ENCODE measurements at places on chromosomes 7 and 10. TPM values are rescaled to one million over a fixed set of nuclear protein-coding genes. Genes with fewer than 3 reads are reported as not detected.

DNA sequence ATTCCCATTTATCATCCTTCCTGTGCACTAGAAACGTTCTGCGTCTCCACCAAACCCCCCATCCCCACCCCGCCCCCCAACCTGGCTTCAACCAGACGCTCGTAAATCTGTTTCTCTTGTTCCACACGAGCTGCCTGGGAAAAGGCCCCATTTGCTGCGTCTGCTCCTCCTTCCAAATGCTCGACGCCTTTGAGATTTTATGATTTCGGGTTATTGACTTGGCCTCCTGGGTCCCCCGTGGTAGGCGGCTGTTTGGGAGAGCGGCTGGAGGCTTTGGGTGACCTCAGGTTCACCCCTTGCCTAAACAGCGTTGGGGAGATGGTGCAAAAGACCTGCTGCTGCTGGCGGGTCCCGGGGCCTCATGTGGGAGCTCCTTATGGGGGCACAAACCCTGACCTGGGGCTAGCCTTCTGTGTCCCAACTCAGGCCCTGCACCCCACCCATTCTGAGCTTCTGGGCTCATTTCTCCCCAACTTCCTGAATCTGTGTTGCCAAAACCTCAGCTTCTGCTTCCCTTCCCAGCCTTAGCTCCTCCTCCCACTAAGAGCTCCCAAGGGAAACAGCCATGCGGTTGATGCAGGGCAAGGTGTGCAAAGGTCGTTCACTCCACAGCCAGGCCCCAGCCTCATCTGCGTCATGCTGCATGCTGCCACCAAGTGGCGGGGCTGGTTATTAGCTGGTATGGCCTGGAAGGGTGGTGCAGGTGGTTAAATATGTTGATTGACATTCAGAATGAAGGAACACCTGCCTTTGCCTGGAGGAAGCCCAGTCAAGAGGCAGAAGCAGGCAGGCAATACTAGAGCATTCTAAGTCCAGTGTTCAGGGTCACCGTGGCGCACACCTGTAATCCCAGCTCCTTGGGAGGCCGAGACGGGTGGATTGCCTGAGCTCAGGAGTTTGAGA, 49.1 kb upstream of the ELN start:
- peak; percentile 49 for DNase-seq

GRCh38 chr10:72295330-72295910, 21.7 kb downstream of the DDIT4 start:
- DNase-seq, result peak; percentile 13

SGMS1 gene
- total RNA-seq, result 21.9 TPM

GRM3 gene
- total RNA-seq, result not detected

DNA sequence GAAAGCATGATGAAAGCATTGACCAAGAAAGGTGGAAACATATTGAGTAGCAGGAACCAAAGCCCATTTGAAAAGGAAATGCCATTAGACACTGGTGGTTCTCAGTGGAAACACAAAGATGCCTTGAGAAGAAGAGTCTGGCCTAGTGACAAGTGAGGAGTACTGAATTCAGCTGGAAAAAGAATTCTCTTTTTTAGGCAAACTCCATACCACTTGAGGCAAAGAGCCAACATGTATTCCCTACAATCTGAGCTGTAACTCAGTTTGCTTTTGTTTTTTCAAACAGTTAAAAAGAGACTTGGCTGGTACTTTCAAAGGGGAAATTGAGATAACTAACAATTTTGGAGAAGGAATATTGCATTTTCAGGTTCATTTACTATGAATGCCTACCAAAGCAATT, 624.0 kb downstream of the NRG3 start:
- DNase-seq, result no peak

- DNase-seq, result no peak
Measured at GRCh38 chr7:6727663-6728062, 20.9 kb upstream of the ZNF12 start.

ZMYND11 gene
- total RNA-seq, result 80.7 TPM

DNA sequence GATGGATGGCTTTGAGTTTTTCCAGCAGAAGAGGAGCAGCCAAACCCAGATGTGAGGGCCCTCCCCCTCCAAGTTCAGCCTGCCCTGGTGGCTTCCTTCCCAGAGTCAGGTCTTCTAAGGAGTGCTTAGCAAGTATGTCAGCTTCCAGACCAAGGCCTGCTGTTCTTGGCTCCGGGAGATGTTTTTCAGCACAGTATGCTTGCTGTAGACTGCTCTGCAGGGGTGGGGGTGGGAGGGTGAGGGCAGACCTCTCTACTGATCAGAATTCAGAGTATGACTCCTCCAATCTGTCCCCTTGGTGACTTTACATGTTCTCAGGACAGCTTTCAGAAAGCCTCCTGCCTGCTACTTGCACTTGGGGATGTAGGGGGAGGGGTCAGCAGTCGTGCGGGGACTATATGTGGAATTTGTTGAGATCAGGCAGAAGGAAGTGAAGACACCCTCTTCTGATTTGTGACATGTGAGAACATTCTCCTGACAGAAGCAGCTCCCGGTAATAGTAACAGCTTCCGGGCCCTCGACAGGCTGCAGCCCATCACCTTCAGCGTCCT, 516.4 kb upstream of the ZMIZ1 start:
- DNase-seq, result peak; percentile 64

PRSS1 gene
- not detected for total RNA-seq

- DNase-seq, result peak; percentile 37
Measured at GRCh38 chr10:70255329-70256299, 22.4 kb upstream of the PPA1 start.

ITIH5 gene
- total RNA-seq, result 8.5 TPM

NUDT13 gene
- 4.5 TPM for total RNA-seq

DNA sequence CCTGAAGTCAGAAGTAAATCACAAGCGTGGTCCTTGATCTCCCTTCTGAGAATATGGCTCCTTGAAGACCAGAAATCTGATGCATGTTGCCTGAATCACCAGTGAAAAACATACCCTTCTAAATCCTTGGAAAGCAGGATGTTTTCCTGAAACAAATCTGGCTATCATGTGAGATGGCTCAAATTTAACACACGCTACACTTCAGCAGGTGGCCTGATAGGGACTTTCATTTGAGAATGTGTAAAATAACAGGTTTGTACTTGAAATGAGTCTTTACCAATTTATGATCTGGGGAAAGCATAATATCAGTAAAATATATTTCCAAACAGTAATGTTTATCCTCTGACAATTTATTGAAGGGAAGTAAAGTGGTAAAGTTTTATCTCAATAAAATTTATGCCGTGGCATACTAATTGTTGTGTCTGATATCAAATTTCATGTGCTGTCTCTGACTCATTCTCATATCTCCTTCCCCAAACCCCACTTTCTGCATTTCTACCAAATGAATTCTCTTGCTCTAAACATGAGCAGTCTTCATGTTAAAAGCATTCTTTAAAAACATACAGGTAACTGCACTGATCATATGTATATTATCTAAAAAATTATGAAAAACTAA, 17.4 kb downstream of the CYP3A4 start:
- DNase-seq, result no peak

PDE6C gene
- total RNA-seq, result not detected

NEBL gene
- 781 TPM for total RNA-seq

- DNase-seq, result peak; percentile 19
Measured at GRCh38 chr10:133140417-133141143, 19.4 kb upstream of the KNDC1 start.

DNA sequence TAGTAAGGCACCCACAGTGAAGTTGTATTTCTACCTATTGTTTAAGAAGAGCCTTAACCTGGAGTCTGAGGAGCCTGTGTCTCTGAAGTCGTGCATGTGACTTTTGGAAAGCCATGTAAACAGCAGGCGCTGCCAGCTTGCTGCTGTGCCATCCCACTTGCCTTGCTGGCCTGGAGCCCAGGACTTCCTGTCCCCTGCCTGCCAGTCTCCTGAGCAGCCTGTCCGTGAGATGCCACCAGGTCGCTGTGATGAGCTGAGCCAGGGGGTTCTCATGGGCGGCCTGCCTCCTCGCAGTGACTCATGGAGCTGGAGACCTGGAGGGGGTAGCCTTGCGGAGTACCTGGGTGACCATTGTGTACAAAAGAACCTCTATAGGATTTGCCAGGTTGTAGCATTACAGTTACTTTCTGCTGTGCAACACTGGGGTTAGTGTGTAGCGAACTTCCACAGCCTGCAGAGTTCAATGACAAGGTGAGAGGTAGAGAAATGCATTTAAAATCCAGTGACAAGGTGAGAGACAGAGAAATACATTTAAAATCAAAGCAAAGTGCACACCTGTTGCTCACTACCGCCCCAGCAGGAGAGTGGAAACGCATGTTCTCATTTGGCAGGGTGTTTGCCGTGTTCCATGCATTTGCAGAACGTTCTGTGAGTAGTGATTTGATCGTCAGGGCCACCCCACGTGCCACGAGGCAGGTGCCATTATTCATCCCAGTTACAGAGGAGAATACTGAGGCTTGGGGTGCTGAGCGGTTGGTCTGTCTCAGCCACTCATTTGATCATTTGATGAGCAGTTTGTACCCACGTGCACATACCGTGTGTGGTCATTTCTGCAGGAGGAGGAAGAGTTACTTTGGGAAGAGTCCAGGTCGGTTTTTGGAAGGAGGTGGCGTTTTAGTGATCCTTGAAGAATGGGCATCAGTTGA, 36.6 kb upstream of the BHLHA15 start:
- DNase-seq, result peak; percentile 79

PIP gene
- not detected for total RNA-seq

DNA sequence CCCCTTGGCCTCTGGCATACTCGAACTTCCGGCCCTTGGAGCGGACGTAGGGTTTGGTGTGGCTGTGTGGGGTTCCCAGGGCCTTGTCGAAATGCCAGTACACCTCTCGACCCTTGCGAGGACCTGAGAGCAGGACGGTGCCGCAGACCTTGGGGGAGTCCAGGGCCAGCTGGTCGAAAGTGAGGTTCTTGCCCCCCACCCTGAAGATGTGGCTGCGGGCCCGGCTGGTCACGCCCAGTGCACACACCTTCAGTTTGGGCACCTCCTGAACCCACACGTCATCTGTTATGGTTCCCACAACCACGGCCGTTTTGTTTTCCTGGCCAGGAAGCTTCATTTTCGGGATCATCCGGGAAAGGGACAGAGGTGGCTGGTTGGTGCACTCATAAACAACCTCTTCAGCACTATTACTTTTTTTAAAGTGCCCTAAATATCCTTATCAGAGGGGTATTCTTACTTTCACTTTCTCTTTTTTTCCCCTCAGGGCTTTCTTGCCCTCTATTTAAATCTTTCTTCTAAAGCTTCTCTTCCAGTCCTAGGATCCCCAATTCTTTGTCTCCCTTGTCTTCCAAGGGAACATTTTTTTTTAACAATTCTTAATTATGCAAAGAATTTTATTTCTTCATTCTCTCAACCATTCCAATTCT, 44.9 kb upstream of the FAM3C start:
- DNase-seq, result peak; percentile 32

GRCh38 chr7:63112764-63113712, 885.6 kb upstream of the ZNF722 start:
- no peak for DNase-seq

Data from left ventricle myocardium superior (tissue), 1 donor.